Occipital lobe (tissue), 3 donors: ENCODE measurements at places on chromosomes 11 and 22. TPM values are rescaled to one million over a fixed set of nuclear protein-coding genes. Genes with fewer than 3 reads are reported as not detected.

DNA sequence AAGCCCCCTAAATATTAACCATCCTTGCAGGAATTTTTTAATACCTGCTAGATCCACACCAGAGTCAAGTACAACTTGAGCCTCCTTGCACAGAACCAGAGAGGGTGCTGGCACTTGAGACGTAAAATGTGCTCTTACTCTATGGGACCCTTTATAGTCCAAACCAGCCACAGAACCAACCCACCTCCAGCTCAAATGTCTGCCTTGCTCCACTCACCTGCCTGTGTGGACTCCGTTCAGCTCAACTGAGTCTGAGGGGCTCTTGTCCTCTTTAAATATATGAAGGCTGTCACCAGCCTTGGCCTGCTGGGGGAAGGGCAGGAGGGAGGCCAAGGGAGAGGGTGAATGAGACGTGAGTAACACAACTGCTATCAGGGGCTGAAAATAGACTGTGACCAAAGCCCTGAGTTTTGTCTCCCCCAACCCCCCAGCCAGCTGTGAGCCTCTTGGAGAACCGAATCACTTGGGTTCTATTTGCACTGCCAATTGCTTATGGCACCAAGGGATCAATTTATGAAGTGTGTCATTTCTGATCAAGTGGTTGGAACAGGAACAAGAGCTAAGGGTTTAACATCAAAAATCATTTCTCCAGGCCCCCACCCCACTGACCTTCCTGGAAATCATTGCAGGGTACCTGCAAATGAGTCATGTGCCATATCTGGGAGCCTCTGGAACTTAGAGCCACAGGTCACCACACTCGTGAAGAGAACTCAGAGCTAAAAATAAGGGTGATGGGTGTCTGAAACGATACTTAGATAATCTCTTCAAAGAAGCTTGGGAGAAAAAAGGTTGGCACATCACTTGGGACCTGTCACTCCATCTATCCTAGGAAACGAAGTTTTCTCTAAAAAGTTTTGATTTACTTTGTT, at the start of gene CSRP3:
Gene CSRP3 (minus strand): TSS at position 247 of the 869 bp plus-strand sequence. CDS start 9,535 bp downstream, outside the sequence.
- no peak for DNase-seq

SPI1 gene
- total RNA-seq = 0.78 TPM

CREB3L1 gene
- total RNA-seq = 1.2 TPM

GRCh38 chr11:43359422-43359818, 700 bp downstream of the TTC17 start:
- no peak for DNase-seq

MCHR1 gene
- total RNA-seq = 0.62 TPM

GRCh38 chr22:23383491-23384361, 196.4 kb downstream of the IGLL1 start:
- DNase-seq = no peak

PTPRCAP gene
- not detected for total RNA-seq

DNA sequence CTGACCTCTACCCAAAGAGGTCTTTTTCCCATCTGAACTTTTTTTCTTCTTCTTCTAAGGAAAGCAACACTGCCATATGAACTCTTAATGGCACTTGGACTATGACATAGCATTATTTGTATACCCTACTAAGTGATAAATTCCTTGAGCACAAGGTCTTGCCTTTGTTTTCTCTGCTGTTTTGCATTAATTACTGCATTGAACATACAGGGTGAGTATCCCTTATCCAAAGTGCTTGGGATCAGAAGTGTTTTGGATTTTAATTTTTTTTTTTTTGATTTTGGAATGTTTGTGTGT, 48.8 kb downstream of the BID start:
- no peak for DNase-seq

DNA sequence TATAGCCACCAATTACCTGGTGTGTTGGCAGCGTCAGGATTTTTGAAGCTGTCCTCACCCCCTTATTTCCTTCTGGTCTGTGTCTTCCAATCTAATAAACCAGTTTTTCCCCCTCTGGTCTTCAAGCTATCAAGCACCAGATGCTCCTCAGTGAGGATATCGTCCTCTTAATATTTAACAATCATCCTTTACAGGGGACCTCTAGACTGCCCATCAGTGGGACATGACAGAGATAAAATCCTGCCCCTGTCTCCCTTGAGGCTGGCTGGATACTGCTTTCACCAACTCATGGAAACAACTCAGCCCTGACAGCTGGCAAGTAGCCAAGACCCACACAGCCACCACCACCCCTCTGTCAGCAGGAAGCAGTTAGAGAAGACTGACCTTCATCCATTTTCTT, 421.0 kb upstream of the API5 start:
- DNase-seq = no peak

KCNJ11 gene
- total RNA-seq = 11.4 TPM

MUC5B gene
- total RNA-seq = not detected

GRCh38 chr11:134074346-134074745, 5.5 kb downstream of the JAM3 start:
- no peak for DNase-seq

DNA sequence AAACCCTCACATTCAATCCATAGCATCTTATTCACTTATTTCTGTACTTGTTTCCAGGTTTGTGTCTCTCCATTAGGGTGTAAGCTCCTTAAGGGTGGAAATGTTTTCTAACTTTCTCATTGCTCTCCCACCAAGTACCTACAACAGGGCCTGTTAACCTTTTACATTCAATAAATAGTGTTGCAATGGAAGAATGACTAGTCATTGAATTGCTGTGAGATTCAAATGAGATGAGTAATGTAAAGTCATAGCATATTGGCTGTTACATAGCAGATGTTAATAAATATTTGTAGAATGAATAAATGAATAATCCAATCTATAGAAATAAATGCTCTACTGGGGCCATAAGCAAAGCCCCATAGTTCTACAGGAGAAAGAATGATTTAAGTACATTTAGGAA, 75.4 kb upstream of the DDI1 start:
- no peak for DNase-seq

DNA sequence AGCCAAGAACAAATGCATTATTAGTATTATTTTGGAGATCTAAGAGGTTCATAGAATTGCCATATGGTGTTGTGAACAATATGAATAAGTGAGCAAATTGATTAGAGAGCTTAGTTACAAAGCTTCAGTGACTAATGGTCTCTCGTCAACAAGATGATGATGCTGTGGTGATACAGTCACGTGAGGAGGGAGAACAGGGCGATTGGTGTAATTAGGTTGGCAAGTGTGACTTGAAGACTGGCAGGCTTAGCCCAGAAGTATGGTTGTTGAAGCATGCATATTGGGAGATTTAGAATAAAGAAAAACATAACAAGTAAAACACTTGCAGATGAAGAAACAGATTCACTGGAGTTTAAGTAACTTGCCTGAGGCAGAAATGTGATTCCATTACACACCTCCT, 100.6 kb upstream of the SORL1-AS1 start:
- no peak for DNase-seq

- DNase-seq = no peak
These were observed 447.1 kb downstream of the MIAT start for GRCh38 chr22:27104449-27104848.

DNA sequence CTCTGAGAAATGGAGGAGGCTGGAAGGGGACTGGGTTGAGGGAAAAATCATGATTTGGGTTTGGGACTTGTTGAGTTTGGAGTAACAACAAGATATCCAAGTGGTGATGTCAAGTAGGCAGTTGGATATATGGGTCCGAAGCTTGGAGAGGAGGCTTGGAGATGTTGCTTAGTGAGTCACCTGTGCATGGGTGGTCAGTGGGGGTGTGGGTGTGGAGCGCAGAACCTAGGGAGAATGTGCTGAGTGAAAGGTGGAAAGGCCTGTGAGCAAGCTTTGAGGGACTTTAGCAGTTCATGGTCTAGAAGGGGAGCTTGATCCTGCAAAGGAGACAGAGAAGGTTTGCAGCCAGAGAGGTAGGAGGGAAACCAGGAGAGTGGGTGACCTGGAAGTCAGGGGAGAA, 38.2 kb downstream of the PRDM11 start:
- DNase-seq = no peak

- no peak for DNase-seq
These were observed 14.7 kb upstream of the ST14 start for GRCh38 chr11:130144861-130145281.

GRCh38 chr11:114073828-114074381, 14.4 kb downstream of the ZBTB16 start:
- no peak for DNase-seq

DNA sequence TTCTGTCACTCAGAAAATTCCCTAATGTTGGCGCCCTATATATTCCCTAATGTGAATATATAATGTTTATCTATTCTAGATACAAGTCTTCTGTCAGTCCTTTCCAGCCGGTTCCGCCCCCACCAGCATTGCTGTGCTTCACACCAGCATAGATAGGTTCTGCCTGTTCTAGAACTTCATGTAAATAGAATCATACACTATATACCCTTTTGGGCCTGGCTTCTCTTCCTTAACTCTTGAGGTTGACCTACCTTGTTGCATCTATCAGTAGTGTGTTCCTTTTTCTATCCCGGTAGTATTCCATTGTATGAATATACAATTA, 34.6 kb downstream of the OTOG start:
- DNase-seq = no peak

FGF3 gene
- not detected for total RNA-seq

DNA sequence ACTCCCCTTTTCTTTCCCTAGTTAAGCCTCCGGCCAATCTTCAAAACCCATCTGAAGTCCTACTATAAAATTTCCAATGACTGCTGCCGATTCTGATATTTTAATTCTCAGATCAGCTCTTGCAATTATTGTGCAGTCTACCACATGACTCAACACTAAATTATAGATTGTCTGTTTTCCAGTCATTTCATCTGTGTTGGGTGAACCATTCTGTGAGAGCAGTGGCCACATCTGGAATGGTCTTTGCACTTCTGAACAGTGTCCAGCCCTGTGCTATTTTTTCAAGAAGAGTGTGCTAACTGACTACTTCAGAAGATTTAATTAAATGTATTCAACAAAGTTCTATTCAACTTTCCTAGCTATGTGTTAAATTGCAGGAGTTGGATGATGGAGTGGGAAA, 47.2 kb upstream of the MMP7 start:
- DNase-seq = no peak

- DNase-seq = no peak
These were observed 94.8 kb downstream of the TENM4 start for GRCh38 chr11:79346021-79346420.
